ENCODE measurements at places on chromosomes 4 and X.

- DNase-seq = no peak
Observed at GRCh38 chr4:7294176-7294756, 101.9 kb downstream of the SORCS2 start.

DNA sequence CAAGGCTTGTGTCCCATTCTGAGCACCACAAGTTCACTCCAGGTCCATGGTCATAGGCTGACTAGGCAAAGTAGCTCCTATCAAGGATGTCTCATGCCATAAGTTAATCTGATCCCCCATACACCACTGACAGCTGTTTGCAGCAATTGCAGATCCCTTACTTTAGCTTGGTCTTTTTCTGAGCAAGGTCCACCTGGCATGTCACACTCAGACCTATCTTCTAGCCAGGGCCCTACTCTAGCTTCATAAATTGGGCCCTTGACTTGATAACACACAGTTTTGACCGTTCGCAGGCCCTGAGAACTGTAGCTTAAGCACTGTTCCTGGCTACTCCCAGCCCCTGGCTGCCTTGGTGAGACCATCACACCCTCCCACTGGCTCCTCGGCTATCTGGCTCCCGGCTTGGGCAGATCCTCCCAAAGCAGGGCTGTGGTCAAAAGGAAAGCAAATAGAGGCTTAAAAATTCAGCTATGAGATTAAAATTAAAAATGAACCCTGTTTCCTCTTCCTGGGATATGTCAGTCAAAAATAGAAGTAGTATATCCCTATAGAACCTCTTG lies 427.4 kb downstream of the RAB28 start:
- DNase-seq = no peak

DNA sequence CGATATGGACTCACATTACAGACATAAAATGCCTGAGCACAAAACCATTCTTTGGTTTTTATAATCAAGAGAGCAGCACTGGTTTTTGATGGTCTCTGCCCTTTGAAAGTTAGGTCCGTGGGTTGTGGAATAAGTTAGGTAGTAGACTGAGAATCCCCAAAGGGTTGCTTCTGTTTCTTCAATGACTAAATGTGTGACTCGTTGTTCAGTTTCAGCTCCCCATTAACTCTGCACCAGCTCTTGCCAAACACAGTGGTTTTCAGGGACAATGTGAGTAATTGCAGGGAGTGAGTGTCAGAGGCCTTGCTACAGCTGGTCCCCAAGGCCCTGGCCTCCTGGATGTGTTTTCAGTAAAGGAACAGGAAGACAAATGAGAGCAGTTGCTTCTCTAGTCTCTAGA lies 24.8 kb downstream of the SMIM20 start:
- no peak for DNase-seq

DNA sequence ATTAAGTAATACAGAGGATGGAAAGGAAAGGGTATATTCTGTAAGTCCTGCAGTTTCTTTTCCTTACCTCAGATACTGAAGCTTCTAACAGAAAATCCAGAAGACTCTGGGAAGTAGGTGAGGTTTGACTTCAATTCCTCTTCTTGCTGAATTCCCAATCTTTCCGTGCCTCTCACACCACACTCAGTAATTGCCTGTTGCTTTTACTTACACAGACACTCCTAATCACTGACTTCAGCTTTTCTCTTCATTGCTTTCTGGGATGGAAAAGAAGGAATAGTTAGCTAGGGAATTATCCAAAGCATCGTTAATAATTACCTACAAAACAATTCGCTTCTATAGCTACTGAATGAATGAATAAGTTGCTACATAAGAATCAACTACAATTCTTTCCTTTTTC lies 163.6 kb downstream of the FBXO8 start:
- no peak for DNase-seq

DNA sequence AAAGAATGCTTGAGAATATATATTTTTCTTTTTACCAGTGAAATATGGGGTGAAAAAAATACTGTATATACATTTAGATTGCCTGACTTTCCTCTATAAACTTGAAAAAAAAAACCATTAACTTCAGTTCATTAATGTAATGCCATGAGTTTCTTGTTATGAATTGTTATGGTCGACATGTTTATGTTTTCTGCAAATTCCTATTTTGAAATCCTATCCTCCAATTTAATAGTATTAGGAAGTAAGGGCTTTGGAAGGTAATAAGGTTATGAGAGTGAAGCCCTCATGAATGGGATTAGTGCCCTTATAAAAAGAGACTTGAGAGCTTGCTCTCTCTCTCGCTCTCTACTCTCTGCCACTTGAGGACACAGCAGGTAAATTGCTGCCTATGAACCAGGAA lies 211.4 kb downstream of the LDB2 start:
- DNase-seq = no peak

DNA sequence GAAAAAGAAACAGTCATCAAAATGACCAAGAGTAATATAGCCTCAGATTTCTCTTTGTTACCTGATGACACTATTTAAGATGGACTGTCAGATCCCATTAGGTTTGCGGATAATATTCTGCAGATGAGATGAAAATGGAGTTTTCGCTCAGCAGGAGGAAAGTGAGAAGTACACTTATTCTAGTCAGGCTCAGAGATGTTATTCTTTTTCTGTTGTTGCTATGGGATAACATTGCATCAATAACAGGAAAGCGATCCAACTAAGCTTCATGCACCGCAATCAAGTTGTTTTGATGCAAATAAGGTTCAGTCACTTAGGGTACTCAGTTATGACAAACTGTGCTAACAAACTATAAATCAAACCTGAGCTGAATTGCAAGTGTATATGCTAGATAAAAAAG lies 415.0 kb downstream of the CCSER1 start:
- peak; percentile 38 for DNase-seq

- DNase-seq = no peak
Observed at GRCh38 chr4:27490315-27490714, 629.7 kb downstream of the STIM2 start.

- DNase-seq = no peak
Observed at GRCh38 chr4:39792529-39792928, 94.6 kb downstream of the UBE2K start.

GRCh38 chr4:48742412-48742811 lies 37.7 kb downstream of the FRYL start:
- DNase-seq = no peak

- no peak for DNase-seq
Observed at GRCh38 chr4:114607056-114607455, 8.4 kb downstream of the UGT8 start.

- DNase-seq = no peak
Observed at GRCh38 chr4:159434114-159434870, 331.4 kb downstream of the RAPGEF2 start.

- no peak for DNase-seq
Observed at GRCh38 chr4:186081202-186081807, 12.3 kb downstream of the TLR3 start.

DNA sequence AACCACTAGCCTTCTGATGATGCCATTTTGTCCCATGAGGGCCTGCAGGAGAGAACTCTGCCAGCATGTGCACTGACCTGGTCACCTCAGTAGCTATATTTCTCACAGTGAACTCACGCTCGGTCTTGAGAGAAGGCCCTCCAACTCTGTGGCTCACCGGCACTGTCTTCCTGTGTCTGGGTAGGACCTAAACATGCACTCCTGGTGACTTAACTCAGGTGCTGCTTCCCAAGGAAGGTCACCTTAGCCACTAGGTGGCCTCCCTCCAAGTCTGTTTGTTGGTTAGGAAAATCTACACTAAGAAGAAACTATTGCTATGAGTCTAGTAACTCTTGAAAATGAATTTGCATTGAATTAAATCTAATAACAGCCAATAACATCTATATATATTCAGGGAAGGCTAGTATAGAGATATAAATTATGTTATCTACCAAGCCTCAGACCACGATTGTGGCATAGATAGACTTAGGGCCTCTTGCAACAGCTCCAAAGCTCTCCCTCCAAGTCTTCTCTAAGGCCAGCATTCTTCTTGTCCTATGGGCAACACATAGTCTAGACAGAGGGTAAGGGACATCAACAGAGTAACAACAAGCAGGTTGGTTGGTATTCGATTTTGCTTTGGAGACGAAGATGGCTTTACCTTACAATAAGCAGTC lies 24.7 kb downstream of the TLR10 start:
- DNase-seq = no peak

DNA sequence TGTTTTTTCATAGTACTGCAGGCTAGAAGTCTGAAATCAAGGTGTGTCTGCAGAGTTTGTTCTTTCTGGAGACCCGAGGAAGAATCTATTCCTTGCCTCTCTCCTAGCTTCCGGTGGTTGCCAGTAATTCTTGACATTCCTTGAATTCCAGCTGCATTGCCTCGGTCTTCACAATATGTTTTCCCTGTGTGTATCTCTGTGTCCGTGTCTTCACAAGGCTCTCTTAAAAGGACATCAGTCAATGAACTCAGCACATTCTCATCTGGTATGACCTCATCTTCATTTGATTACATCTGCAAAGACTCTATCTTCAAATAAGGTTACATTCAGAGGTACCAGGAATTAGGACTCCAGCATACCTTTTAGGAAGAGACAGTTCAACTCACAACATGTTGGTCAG lies 163.4 kb downstream of the BANK1 start:
- no peak for DNase-seq

DNA sequence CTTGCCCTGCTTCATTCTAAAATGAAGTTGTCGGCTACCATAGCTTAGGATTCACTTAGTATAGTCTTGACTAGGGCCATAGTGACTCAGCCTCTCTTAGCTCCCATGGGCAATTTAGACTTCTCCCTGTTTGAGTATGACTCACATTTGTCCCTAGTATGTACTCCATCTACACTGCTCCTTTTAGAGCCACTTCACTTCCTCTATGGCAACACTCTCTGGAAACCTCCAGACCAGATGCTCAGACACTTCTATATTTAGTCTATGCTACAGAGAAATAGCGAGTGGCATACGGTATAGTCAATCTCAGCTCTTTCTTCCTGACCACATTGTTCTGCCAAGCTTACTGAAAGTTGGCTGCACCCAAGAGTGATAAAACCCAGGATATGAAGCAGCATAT lies 11.2 kb downstream of the MEPE start:
- no peak for DNase-seq

DNA sequence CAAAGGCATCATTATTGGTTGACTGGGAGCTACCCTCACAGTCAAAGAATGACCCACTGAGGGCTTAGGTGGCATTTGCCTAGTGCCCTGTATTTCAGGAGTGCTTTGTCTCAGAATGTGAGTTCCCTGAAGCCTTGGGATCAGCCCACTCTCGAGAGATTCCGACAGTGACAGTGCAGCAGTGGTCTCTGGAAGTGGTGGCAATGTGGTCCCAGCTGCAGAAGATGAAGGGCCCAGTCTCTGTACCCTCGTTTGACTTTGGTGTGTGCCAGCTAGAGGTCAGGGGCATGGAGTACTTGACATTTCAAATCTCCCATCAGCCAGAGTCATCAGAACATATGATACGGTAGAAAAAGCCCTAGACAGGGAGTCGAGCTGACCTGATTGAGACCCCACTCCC lies 153.7 kb downstream of the EFNB1 start:
- no peak for DNase-seq

DNA sequence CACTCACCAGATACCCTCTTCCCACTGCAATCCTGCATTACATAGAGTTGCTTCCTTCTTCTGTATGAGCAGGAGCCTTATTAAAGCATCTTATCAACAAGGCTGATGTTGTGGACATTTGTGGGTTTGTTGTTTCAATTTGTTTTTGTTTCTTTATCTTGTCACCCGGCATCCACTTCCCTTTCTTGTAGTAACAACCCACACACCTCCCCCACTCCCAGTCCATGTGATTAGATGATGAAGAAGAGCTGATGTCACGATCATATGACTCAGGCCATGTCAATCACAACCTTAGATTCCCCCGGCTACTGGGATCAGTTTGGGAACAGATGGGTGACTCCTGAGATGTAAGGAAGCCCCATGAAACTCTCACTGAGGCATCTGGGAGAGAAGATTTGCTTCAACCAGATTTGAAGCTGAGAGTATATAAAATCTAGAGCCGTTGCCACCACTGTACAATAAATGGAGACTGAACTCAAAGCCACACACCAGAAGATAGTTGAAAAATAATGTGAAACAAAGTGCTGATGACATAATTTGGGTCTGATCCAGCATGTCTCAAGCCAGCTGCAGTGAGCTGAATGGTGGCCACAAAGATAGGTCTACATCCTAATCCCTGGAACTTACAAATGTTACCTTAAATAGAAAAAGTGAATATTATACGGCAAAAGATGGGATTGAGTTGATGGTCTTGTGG lies 34.1 kb upstream of the SRD5A3 start:
- DNase-seq = no peak

DNA sequence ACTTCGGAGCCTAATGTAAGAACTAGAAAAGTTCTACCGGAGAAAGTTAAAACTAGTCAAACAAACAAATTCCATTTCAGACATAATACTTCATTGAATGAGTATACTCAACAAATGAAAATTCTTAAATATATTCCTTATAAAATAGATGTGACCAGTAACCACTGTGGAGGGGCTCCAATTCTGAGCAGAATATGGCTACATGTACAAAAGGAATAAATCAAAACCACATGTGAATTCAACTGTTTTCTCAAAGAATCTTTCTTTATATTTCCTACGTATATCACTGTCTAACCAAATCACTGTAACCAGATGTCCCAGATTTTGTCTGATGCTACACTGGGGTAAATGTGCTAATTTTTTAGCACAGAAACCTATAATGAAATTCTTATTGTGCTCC lies 49.0 kb downstream of the HTN1 start:
- no peak for DNase-seq

DNA sequence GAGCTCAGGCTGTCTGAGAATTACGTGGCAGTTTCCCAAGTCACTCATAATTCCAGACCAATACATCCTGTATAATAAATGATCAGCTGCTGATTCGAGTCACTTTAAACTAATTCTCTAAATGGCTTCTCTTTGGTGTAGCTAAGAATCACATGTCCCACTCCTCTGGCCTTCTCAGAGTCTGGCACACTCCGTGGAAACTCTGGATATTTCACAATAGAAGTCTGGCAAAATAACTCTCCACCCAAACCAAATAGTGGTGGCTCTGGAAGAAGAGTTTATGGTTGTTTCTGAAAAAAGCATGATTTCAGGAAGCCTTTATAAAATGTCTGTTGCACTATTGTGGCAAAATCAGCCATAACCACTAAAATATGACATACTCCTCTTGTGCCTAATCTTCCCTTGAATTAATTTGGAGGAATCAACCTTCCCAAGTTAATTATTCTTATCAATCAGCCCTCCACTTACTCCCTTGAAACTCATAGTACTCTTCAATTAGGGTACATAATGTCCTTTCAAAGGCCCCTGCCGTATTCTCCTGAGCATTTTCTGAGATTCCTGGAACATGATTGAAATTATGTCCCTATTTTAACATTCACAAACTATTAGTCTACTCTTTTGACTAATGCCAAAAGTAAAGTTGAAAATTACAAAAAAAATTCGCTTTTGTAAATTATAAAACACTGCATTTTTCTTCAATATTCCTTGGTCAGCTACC lies 991.6 kb downstream of the FAT4 start:
- no peak for DNase-seq

DNA sequence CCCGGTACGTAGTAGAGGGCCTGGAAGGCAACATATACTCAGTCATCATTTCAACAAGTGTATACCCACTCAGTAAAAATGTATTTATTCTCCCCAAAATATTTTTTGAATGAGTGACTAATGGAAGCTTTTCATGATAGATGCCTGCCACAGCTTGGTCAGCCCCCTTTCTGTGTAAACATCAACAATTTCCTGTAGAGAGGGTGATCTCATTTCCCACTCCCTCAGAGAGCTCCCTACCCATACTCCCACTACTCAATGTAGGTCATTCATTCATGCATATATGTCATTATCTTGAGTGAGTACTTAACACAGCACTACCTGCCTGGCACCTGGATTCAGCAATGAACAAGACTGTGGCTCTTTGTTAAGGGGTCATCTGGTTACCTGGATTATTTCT lies 81.9 kb downstream of the STK32B start:
- DNase-seq = no peak

- no peak for DNase-seq
Observed at GRCh38 chr4:20386001-20386740, 134.5 kb downstream of the SLIT2 start.
